Endodermal cell (in vitro differentiated cells): ENCODE measurements at places on chromosomes 7 and 10. TPM values are rescaled to one million over a fixed set of nuclear protein-coding genes. Genes with fewer than 3 reads are reported as not detected.

DNA sequence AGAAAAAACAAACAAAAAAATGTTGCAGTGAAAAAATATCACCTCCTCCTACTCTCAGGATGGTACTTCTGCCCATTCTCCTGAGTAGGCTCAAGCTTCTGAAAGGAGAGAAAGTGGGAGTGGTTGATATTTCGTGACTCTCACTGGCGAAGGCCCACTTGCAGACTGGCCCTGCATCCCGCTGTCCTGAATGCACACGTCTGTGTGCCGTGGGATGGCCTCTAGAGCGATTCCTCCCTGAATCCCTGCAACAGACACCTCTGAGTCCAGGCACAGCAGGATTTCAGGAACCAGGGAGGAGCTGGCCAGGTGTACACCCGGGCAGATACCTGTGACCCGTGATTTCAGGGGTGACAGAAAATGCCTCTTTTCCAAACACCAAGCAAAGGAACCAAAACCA lies 319.2 kb downstream of the DPP6 start:
- no peak for DNase-seq
- no peaks in the 10 kb centered on the region for H3K4me1 ChIP-seq
- H3K27me3 ChIP-seq = no peaks in the 10 kb centered on the region
- H3K27ac ChIP-seq = no peak overlapping the region
- H3K4me3 ChIP-seq = no peak overlapping the region

GRCh38 chr10:101286248-101287046 lies 57.2 kb upstream of the LBX1 start:
- peaks cover 28% of the 10 kb centered on the region for H3K4me1 ChIP-seq
- H3K27me3 ChIP-seq = peaks cover 85% of the 10 kb centered on the region
- DNase-seq = no peak
- H3K36me3 ChIP-seq = no peaks in the 10 kb centered on the region
- no peak overlapping the region for H3K4me3 ChIP-seq

- H3K4me1 ChIP-seq = no peaks in the 10 kb centered on the region
- H3K36me3 ChIP-seq = no peaks in the 10 kb centered on the region
- H3K4me3 ChIP-seq = no peak overlapping the region
- H3K27me3 ChIP-seq = no peaks in the 10 kb centered on the region
- DNase-seq = no peak
These were observed 297.5 kb downstream of the HTR7 start for GRCh38 chr10:90560331-90560730.

DNA sequence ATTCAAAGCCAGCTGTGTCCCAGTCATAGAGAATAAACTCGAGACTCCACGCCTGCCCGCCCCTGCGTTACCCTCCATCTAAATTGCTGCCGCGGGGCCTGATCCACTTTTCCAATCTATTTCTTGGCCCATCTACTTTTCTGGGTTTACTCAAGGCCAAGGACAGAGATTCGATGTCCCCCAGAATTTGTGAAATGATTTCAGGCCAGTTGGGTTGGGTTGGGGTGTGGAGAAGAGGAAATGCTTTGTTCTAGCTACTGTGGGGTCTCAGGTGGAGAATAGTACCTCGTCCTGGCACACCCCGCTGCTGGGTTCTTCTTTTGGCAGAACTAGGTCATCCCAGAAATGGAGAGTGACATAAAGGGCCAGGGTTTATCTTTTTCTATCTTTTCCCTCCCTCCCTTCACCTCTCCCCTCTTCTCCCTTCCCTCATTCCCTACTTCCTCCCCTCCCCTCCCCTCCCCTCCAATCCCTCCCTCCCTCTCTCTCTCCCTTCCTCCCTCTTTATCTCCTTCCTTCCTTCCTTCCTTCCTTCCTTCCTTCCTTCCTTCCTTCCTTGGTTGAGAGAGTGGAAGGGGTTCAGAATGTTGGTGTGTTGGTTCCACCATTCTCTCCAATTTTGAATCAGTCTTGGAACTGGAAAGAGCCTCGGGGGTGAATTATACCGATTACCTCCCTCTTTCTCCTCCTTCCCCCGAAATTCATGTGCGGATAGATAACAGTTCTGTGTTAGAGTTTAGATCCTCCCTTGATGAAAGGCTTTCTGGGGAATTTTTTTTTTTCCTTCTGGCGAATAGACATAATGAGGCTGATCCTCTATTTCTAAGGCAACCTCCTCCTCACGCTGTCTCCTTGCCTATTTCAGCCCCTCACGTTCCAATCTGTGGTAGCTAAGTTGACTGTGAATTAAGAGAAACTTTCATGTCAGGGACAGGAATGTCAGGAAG lies 1.2 kb upstream of the TMEM229A start:
- H3K27me3 ChIP-seq = peaks cover 27% of the 10 kb centered on the region
- H3K4me1 ChIP-seq = no peaks in the 10 kb centered on the region
- no peak overlapping the region for H3K4me3 ChIP-seq
- H3K36me3 ChIP-seq = no peaks in the 10 kb centered on the region

- no peaks in the 10 kb centered on the region for H3K27me3 ChIP-seq
- H3K4me1 ChIP-seq = no peaks in the 10 kb centered on the region
- no peak overlapping the region for H3K27ac ChIP-seq
- no peak overlapping the region for H3K4me3 ChIP-seq
- DNase-seq = no peak
- H3K36me3 ChIP-seq = peaks cover 18% of the 10 kb centered on the region
These were observed 84.7 kb downstream of the CHST15 start for GRCh38 chr10:124008681-124009080.

- no peaks in the 10 kb centered on the region for H3K4me1 ChIP-seq
- DNase-seq = no peak
- no peaks in the 10 kb centered on the region for H3K27me3 ChIP-seq
- no peaks in the 10 kb centered on the region for H3K36me3 ChIP-seq
- no peak overlapping the region for H3K27ac ChIP-seq
These were observed 87.3 kb upstream of the TOMM7 start for GRCh38 chr7:22909917-22910316.

GRCh38 chr7:81209059-81209458 lies 290.2 kb upstream of the SEMA3C start:
- H3K36me3 ChIP-seq = no peaks in the 10 kb centered on the region
- H3K4me1 ChIP-seq = peaks cover 2% of the 10 kb centered on the region
- H3K27ac ChIP-seq = no peak overlapping the region

DNA sequence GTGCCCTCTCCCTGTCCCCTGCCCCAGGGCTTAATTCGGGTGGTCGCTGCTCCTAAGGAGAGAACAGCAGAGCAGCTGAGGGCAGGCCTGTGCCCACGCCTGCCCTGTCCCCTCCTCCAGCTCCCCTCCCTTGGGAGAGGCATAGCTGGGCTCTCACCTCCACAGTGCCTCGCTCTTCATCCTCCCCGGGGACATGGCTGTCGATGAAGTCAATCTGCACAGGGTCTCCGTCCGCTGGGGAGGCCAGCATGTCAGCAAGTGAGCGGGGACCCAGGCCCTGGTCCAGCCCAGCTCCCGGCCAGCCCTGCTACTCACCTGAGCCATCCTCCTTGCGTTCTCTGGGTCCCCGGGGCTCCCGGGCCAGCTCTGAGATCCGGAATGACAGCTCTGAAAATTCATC lies 3.8 kb upstream of the SAP25 start:
- H3K36me3 ChIP-seq = peaks cover 40% of the 10 kb centered on the region
- no peaks in the 10 kb centered on the region for H3K27me3 ChIP-seq
- peak; percentile 38 for DNase-seq
- H3K4me1 ChIP-seq = no peaks in the 10 kb centered on the region
- no peak overlapping the region for H3K4me3 ChIP-seq

- DNase-seq = peak; percentile 89
- no peaks in the 10 kb centered on the region for H3K36me3 ChIP-seq
- H3K27ac ChIP-seq = no peak within 1 kb of the TSS
- peak within 1 kb of the TSS; percentile 76 for H3K4me3 ChIP-seq
- peaks cover 5% of the 10 kb centered on the region for H3K4me1 ChIP-seq
These were observed at the start of gene ZNF804B for GRCh38 chr7:88759230-88760135. TSS of gene ZNF804B (plus strand) at chr7:88759700. CDS start at chr7:88759977, 277 bp downstream.

DNA sequence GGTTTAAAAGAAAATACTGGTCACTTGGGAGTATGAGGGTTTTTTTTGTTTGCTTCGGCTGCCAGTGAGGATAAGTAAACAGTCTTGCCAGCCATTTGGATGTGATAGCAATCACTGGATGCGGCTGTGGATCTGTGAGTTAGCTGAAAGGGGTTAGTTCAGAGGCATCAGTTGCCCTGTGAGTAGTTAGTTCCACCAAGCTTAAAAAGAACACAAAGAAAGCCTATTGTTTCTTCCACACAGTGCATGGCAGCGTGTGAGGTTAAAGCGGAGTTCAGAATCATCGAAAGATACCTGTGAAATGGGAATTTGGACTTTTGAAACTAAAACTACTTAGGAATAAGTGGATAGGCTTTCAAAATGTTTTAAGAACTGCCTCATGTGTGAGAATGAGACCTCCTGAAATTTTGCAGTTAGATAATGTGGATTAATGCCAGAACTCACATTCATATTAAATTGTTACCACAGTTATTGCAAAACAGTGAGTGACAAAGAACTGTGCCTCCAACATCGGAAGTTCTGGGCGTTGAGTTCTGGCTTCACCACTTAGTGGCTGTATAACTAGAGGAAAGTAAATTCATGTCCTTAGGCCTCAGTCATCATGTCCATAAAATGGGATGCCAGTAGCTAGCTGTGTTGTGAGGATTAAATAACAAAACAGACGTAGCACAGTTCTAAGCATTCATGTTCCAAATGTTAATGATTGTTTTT lies 31.3 kb downstream of the KIAA1217 start:
- H3K4me3 ChIP-seq = peak overlapping the region; percentile 61
- no peak overlapping the region for H3K27ac ChIP-seq
- H3K4me1 ChIP-seq = peaks cover 20% of the 10 kb centered on the region
- H3K36me3 ChIP-seq = no peaks in the 10 kb centered on the region

DNA sequence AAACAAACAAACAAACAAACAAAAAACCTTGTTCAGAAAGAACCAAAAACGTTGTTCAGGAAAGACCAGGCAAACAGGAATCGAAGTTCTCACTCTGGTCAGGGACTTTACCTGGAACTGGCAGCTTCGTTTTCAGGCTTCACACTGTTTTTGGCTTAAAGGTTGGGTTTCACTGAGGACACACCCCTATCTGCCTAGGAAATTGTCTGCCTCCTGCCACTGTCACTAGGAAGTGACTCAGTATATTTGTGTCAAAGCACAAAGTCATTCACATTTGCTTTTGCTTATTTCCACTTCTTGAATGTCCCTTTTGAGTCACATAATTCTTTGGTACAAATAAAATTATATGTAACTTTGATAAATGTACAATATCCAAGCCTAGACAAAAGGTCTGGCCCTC lies 37.9 kb downstream of the PNLIPRP3 start:
- H3K27ac ChIP-seq = no peak overlapping the region
- no peaks in the 10 kb centered on the region for H3K36me3 ChIP-seq
- DNase-seq = peak; percentile 53
- no peak overlapping the region for H3K4me3 ChIP-seq
- H3K27me3 ChIP-seq = no peaks in the 10 kb centered on the region

DNA sequence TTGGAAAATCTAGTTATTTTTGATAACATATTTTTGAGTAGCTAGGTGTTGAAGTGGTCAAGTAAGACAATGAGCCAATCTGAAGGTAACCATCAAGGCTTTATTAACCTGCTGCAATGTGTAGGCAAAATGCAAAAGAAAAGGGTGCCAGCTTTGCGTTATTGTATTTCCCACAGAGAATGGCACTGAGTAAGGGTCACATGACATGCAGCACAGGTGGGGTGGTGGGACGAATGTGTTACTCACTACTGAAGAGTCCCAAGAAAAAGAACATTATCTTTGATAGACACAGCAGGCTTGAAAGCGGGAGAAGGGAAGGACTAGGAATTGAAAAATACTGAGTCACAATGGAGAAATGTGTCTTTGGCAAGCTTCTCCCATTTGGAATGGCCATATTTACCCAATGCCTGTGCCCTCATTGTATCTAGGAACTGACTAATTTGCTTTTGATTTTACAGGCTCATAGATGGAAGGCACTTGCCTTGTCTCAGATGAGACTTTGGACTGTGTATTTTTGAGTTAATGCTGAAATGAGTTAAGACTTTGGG lies 898.6 kb upstream of the POT1 start:
- no peaks in the 10 kb centered on the region for H3K36me3 ChIP-seq
- H3K4me3 ChIP-seq = no peak overlapping the region
- no peak overlapping the region for H3K27ac ChIP-seq
- H3K27me3 ChIP-seq = no peaks in the 10 kb centered on the region

DNA sequence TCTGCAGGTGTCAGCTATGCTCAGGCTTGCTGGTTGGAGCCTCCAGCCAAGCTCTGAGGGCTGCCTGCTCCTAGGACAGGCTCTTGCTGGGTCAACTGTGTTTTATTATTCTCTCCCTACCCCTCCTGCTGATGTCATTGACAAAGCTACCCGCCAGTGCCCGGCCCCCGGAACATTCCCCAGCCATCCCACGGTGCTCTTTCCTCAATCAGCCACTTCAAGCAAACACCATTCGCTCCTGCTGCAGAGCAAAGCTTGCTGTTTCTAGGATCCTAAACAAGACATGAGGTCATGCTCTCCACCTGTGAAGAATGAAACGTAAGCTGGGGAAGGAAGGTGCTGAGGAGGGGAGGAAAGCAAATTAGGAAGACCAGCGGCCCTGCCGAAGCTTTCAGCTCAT lies 2.1 kb upstream of the C10orf71 start:
- H3K27ac ChIP-seq = no peak overlapping the region
- peak; percentile 59 for DNase-seq
- H3K4me1 ChIP-seq = peaks cover 16% of the 10 kb centered on the region
- H3K36me3 ChIP-seq = no peaks in the 10 kb centered on the region
- no peaks in the 10 kb centered on the region for H3K27me3 ChIP-seq
- no peak overlapping the region for H3K4me3 ChIP-seq

GRCh38 chr7:87231711-87232110 lies 12.2 kb upstream of the TMEM243 start:
- H3K4me1 ChIP-seq = no peaks in the 10 kb centered on the region
- no peak for DNase-seq

GRCh38 chr7:22859641-22860290 lies 37.1 kb upstream of the TOMM7 start:
- DNase-seq = peak; percentile 12
- peaks cover 59% of the 10 kb centered on the region for H3K36me3 ChIP-seq
- H3K4me3 ChIP-seq = no peak overlapping the region
- no peaks in the 10 kb centered on the region for H3K27me3 ChIP-seq
- H3K4me1 ChIP-seq = peaks cover 10% of the 10 kb centered on the region

DNA sequence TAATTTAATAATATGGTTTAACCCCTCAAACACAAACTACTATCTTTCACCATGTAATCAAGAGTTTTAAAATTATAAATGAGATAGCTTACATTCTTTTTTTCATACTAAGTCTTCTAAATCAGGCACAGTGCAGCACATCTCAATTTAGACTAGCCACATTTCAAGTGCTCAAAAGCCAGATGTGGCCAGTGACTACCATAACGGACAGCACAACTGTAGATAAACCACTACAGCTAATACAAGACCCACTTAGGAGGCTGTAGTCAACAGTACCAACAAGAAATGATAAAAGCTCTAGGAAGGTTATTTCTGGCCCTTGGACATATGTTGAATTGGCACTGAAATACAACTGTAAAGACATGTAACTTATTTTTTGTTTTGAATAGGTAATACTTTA lies 65.3 kb downstream of the JAZF1 start:
- H3K4me3 ChIP-seq = no peak overlapping the region
- no peak for DNase-seq
- no peaks in the 10 kb centered on the region for H3K36me3 ChIP-seq
- H3K27ac ChIP-seq = no peak overlapping the region

SLC13A1 gene
- not detected in 2 replicates for total RNA-seq

CRHR2 gene
- not detected in 2 replicates for total RNA-seq

WIPF3 gene
- total RNA-seq = 4.8 and 5.2 TPM in 2 replicates

FAM221A gene
- total RNA-seq = 16.5 to 21.9 TPM (median 20.8 TPM) in 3 replicates

DPCD gene
- 33.3 and 38.5 TPM in 2 replicates for total RNA-seq
